ENCODE measurements at places on chromosomes 5 and 9.

DNA sequence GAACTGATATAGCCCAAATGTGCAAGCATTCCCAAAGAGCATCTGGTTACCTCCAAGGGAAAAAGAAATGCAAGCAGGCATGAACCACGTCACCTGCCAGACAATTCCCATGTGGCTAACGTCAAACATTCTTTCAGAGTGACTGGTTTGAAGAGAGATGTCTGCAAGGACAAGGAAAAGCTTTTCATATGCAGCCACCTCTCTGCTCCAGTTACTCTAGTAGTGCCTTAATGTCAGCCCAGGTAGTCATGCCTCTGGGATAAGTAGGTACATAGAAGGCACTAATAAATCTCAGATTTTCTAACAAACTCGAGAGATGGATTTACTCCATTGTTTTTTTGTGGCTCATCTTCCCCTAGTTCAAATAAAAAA is 96.8 kb upstream of the IFNK start:
- peak; percentile 44 for DNase-seq

DNA sequence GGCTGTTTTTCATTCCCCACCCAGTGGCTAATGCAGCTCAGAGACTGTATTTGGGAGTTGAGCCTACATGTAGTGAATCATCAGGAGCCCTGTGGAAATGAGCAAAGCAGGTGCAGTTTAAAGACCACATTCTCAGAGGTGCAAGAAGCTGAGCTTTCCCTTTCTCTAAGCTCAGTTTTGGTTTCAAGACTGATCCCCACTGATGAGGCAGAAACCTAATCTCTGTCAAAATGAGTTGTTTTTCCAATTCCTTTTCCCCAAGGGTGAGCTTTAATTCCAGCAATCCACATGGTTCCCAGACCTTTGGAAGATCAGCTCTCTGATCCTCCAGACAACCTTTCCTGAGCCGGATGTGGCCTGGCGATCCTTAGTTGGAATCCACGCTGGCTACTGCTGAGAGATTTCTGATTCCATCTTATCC is 420.5 kb downstream of the EBF1 start:
- no peak for DNase-seq

DNA sequence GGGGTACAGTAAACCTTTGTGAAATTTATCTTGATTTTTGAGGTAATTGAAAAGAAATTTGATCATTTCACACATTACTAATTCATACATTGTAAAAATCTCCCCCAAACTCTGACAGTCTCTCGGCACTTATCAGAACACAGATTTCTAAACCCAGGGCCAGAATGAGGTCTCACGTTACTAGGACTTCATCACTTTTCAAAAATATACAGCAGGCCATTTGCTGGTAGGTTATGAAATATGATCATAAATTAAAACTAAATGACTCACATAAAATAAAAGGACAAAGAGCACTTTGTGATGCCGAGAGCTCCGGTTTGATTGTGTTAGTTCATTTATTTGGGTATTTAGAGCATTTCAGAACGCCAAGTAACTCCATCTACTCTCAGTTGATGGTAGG is 17.0 kb downstream of the MSX2 start:
- no peak for DNase-seq

- DNase-seq: no peak
Measured at GRCh38 chr5:40124367-40124766, 555.3 kb upstream of the PTGER4 start.

DNA sequence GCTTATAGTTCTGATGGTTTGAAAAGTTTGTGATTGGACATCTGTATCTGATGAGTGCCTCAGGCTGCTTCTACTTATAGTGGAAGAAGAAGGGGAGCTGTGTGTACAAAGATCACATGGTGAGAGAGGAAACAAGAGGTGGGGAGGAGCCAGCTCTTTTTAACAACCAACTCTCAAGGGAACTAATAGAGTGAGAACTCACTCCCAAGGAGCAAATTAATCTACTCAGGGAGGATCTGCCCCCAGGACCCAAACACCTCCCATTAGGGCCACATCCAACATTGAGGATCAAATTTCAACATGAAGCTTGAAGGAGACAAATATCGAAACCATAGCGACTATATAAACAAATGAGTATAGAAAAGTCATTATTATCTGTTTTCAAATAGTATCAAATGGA is 64.7 kb upstream of the PRLR start:
- no peak for DNase-seq

DNA sequence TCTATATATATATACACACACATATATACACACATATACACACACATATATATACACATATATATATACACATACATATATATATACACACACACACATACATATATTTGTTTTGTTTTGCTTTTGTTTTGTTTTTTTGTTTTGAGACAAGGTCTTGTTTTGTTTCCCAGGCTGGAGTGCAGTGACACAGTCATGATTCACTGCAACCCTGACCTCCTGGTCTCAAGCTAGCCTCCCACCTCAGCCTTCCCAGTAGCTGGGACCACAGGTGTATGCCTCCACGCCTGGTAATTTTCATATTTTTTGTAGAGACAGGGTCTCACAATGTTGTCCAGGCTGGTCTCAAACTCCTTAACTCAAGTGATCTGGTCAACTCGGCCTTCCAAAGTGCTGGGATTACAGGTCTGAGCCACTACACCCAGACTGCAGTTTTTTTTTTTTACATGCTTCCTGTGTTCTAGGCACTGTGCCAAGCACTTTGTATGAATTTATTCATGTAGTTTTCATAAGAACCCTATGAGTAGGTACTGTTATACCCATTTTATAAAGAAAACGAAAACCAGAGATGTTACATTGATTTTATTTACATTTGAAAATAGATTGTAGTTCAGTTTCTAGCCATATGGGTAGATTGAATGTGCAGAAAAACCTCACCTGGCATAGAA is 120.7 kb downstream of the PBX3 start:
- DNase-seq: no peak

GRCh38 chr5:90185897-90186468 is 223.6 kb downstream of the CETN3 start:
- no peak for DNase-seq

DNA sequence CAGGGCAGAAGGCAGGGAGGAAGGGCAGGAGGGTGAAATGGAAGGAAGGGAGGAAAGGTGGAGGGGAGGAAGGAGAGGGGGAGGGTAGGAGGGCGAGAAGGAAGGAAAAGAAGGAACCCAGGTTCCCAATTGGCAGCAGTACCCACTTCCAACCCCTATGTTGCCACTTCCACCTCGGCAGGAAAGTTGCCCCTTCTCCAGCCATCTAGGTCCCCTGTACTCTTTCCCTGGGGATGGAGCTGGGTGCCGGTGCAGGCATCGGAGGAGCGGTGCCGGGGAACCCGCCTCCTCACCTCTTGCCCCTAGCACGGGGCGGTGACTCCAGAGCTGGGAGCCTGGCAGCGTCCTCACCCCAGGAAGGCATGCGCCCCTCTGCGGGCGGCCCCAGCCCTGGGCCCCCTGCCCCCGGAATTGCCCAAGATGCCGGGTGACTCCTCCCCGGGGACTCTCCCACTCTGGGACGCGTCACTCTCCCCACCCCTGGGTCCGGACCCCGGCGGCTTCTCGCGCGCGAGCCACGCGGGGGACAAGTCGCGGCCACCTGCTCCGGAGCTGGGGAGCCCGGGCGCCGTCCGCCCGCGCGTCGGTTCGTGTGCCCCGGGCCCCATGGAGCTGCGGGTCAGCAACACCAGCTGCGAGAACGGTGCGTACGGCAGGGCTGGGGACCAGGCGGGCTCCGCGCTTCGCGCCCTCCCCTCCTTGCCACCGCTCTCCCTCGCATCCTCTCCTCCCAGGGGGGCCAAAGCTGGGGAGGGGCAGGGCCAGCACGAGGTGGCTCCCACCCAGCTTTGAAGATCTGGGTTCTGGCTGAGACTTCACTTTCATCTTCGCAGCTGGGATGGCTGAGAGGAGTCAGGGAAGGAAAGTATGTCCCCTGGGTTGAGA is at the start of gene NIPAL4:
Gene NIPAL4, plus strand, starts transcription at position 499 of the 885 bp plus-strand sequence. Its CDS starts 108 bp downstream, at position 607.
- peak; percentile 59 for DNase-seq

- no peak for DNase-seq
Measured at GRCh38 chr5:91190314-91190690, 192.8 kb downstream of the ARRDC3 start.

GRCh38 chr5:485113-485945 is 38.9 kb downstream of the SLC9A3 start:
- DNase-seq: no peak

DNA sequence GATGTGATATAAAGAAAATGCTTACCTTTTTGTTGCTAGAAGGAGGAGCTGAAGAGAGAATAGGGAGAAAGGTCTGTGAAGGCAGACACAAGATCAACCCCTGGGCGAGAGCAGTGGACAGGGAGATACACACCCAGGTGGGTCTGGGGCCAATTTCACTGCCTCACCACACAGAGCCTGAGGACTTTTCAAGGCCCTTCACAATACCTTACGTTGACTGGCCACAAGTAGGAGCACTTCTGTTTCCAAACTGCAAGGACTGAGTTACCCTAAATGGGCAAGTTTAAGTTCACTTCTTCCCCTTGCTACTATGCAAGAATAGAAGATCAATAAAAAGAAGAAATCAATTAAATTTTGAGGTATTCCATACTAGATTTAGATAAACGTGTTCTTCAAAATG is 174.5 kb upstream of the SLC12A2 start:
- DNase-seq: peak; percentile 71

DNA sequence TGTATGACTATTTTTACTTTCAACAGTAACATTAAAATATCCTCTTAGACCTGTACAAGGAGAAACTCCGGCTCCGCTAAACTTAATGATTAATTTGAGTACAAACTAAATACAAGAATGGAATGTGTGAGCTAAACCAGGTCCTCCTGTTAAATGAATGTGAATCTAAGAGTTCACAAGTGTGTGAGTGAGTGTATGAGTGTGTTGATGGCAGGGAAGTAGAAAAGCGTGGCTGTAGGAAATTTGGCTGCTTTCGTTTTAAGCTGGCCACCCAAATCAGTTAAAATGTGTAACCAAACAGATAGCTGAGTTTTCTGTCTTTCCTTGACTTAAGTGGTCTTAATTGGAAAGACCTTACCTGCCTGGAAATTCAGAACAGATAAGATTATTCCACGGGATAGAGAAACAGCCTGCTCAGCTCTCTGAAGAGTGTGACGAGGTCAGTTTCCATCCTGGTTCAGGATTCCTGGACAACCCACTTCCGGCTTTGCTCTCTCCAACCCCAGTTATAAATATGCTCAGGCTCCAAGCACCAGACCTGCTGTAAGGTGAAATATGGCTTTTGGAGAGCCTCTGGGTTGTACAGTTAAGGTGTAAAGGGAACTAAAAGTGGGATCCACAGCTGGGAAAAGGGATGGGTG is 908.6 kb upstream of the EDIL3 start:
- peak; percentile 39 for DNase-seq

GRCh38 chr5:117942861-117943519 is 1045.4 kb downstream of the DTWD2 start:
- no peak for DNase-seq

DNA sequence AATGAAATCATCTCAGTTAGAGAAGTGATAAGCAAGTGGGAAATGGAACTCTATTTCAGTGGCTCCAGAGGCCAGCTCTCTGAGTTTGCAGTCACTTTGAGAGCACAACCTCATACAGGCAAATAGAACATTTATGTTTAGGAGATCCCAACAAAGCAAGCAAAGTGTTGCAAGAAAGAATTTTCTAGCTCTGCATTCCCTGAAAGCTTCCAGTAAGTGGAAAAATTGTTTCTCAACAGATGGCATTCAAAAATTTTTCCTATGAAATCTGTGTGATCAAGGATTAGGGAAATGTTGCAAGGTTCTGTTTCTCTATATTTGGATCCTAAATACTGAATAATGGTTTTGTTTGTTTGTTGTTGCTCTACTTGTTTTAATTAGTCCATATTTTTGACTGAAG is 764.2 kb upstream of the ZNF608 start:
- no peak for DNase-seq

GRCh38 chr9:10774051-10774450 is 161.2 kb upstream of the PTPRD start:
- no peak for DNase-seq

GRCh38 chr5:82381591-82381990 is 103.4 kb upstream of the RPS23 start:
- DNase-seq: no peak

- DNase-seq: no peak
Measured at GRCh38 chr5:43215073-43215631, 23.1 kb downstream of the NIM1K start.

DNA sequence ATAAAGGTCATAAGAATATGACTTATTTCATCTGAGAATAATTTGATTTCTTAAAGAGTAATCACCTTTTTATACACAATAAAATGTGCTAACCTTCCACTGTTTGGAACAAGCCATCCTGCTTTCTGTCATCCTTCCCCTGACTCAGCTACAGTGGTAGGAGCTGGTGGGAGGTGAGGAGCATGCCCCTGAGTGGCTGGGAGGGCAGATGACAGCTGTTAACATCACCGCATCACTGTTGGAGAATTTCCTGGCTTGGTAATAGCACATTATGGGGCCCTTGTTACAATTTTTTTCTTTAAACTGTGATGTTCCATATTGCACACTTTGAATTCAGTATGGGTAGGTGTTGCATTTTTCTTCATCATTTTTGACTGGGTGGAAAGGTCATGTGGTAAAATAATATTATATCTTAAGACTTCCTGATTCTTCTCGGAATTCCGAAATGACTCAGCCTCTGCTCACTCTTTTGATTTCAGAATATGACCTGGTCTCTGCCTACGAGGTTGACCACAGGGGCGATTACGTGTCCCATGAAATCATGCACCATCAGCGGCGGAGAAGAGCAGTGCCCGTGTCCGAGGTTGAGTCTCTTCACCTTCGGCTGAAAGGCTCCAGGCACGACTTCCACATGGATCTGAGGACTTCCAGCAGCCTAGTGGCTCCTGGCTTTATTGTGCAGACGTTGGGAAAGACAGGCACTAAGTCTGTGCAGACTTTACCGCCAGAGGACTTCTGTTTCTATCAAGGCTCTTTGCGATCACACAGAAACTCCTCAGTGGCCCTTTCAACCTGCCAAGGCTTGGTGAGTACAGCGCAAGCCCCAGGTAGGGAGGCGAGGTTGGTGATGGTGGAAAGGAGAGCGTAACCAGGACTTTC is 5.8 kb downstream of the ADAMTS16 start:
- DNase-seq: no peak

GRCh38 chr5:155418960-155419579 is 405.5 kb downstream of the KIF4B start:
- DNase-seq: no peak

DNA sequence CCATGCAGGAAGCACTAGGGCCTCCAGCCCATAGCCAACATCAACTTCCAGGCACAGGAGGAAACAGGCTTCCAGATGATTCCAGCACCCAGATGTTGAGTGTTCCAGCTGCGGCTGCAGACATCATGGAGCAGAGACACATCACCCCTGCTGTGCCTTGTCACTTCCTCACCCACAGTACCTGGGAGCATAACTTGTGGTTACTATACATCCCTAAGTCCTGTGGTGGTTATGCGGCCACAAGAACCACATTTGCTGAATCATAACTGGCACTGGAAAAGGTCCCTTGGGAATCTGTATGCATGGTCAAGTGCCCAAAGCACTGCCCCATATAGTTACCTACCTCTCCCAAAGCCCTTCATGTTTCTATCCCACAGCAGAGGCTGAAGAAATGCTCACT is 56.6 kb downstream of the WHRN start:
- no peak for DNase-seq

Measured in Calu3 (cell line).